Activated naive CD8-positive, alpha-beta T cell treated with anti-CD3 and anti-CD28 coated beads, Interleukin-2, amount 50 U/mL, for 16 hours (primary cell): ENCODE measurements at places on chromosomes 6 and 20.

DNA sequence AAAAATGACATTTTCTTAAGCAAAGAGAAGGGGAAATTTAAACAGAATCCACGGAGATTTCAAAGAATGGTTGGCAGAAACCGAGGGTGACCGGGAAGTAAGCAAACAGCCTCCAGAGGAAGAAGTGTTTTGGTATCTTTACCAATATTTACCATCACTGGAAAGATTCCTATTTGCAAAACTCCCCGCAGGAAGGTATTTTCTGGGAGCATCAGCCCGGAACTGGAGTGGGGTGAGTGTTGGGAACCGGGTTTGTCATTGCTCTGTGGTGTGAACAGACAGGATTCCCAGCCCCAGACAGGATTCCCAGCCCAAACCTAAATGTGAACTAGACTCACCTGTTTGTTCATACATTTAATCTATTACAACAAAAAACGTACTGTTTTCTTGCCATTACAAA, 19.2 kb upstream of the DACT2 start:
- no peak for DNase-seq

DNA sequence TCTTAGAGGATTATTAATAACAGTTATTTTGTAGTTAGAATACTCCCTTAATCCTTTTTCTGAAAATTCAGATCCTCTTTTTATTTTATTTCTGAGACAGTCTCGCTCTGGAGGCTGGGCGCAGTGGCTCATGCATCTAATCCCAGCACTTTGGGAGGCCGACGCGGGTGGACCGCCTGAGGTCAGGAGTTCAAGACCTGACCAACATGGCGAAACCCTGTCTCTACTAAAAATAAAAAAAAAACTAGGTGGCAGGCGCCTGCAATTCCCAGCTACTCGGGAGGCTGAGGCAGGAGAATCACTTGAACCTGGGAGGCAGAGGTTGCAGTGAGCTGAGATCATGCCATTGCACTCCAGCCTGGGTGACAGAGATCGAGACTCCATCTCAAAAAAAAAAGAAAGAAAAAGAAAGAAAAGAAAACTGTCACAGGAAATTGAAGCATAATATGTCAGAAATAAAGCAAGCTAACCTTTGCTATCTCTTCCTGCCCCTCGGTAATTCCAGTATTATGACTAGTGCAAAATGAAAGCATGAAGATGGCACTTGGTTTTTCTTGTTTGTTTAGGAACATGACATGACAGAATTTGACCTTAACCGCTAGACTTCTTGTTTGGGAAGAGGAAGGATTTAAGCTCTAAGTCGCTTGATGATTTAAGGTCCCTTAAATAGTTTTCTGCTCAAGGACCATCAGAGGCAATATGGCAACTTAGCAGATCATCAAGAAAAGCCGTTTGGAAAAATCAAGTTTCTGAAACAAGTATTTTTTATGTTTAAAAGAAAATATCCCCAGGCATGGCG, 1.8 kb upstream of the RBM39 start:
- DNase-seq: no peak

- DNase-seq: no peak
Measured at GRCh38 chr20:53574819-53575218, 18.8 kb downstream of the ZNF217 start.

GRCh38 chr6:49632727-49633126, 3.9 kb downstream of the RHAG start:
- no peak for DNase-seq

GRCh38 chr6:79453558-79454042, 83.6 kb downstream of the LCA5 start:
- no peak for DNase-seq

- no peak for DNase-seq
Measured at GRCh38 chr6:131382631-131383030, 190.4 kb upstream of the ARG1 start.

DNA sequence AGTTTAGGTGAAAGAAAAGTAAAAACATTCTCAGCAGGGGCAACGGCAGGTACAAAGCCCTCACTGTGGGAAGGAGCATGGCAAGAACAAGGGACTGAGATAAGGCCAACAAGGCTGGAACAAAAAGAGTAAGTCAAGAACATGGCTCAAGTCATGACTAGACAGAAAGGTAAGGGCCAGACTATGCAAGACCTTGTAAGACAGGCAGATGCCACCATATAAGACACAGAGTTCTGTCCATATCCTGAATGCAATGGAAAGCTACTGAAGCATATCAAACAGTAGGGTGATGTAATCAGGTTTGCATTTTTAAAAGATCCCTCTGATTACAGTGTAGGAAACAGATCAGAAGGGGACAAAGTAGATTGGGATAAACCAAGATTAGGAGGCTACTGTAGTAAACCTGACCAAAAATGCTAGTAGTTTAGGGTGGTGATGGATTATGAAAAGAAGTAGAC, 5.5 kb downstream of the REV3L start:
- DNase-seq: no peak

DNA sequence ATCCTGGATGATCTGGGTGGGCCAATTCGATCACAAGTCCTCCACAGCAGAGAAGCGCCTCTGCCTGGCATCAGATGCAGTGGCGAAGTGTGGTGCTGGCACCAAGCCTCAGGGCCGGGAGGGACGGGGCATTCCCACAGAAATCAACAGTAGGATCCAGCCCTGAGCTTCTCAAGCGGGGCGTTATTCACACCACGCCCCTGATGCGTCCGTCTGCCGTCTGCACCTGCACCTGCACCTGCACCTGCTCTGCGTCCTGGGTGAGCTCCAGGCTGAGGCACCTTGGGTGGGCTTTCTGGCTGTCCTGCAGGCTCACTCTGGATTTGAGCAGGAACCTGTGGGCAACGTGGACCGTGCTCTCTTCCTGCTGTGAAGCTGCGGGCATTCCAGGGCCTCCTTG, 13.8 kb upstream of the NTSR1 start:
- no peak for DNase-seq

- DNase-seq: no peak
Measured at GRCh38 chr20:41694796-41695195, 76.6 kb upstream of the CHD6 start.

DNA sequence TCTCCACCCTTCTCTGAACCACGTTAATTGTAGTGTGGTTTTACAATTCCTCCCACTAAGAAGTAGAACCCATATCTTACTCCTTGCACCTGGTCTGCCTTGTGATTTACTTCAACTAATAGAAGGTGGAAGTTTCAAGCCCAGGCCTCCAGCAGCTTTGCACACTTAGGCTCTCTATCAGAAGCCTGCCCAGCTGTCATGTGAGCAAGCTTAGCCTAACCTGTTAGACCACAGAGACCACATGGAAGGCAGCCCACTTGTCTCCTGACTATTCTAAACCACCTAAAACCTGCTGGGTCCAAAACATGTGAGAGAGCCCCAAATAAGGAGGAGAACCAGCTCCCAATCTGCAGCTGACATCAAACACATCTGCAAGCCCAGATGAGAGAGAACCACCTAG, 127.6 kb upstream of the BTBD3 start:
- DNase-seq: no peak

GRCh38 chr6:31622684-31623091, 2.2 kb downstream of the PRRC2A start:
- DNase-seq: no peak

DNA sequence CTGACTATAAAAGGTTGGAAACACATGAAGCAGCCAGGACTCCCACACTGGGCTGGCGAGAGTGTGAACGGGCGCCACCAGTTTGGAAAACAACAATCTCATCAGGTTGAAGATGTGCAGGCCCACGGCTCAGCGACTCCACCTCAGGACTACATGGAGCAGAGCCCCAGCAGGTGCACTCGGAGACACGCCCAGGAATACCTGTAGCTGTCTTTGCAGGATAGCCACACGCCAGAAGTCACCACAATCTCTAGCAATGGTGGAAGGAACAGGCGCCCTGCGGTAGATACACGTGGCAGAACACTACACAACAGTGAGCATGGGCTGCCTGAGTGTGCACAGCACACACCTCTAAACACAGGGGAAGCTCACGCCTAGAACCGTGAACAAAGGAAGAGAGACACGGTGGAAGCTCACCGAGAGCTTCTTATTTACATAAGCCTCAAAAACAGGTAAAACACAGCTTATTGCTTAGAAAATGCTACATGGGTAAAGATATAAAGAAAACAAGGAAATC, 28.7 kb upstream of the RPS6KA2 start:
- no peak for DNase-seq

DNA sequence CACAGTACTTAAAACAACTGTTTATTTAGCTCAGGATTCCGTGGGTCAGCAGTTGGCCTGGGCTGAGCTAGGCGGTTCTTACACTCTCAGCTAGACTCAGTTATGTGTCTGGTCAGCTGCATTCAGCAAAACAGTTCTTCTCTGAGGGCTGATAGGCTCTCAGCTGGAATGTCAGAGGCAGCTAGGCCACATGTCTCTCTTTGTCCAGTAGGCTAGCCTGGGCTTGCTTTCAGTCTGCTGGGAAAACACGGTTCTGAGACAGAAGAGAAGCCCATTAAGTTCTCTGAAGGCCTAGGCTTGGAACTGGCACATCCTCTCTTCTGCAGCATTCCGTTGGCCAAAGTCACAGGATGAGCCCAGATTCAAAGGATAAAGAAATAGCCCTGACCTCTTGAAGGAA, 65.6 kb downstream of the TULP4 start:
- no peak for DNase-seq

DNA sequence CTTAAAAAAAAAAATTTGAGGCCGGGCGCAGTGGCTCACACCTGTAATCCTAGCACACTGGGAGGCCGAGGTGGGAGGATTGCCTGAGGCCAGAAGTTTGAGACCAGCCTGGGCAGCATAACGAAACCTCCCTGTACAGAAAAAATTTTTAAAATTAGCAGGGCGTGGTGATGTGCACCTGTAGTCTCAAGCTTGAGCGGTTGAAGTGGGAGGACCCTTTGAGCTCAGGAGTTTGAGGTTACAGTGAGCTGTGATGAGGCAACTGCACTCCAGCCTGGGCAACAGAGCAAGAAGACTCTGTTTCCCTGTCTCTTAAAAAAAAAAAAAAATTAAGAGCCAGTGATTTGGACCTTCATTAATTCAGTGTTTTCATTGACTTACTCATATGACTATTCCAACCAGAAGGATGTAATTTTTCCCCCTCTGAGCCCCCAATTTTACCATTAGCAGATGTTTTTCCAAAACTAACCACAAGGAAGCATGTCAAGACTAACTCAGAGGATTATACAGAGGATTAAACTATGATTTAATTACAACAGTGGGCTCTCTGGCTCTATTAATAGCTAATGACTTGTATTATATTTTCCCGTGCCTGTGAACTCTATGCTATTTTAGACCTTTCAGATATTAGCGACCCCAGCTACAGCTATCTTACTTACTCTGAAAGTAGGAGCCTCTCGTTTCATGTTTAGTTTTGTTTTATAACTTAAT, 75.1 kb downstream of the ARID1B start:
- no peak for DNase-seq

DNA sequence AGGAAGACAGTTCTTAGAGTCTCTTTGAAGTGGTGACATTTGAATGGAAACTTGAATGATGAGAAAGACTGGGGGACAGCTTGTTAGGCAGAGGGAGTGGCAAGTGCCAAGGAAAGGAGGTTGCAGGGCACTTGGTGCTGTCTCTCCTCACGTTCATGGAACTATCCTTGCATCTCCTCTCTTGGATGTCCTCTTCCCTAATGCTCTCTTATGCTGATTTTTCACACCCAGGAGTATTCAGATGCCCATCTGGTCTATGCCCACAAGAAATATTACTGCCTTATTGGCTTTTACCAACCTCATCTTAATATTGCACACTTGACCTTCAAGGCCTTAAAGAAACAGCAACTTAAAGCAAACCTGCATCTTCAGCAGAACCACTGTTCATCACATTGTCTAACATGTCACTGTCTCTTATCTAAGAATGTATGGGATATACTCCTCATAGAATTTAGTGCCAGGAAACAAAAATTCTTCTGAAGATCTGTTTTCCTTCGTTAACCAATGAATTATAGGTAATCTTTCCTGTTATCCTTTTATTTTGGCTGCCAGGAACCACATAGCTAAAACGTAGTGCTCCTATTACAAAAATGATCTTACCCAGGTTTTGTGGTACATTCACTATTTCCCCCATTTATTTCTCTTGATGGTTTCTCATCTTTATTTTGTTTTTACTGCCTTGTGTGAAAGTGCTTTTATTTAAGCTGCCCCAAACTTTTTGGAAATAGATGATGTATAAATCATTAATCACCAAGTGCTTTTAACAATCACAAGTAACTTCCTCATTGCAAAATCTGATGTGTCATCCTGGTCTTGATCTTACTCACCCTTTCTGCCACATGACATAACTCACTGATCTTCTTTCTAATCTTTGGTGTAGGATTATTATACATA, 12.8 kb downstream of the RGS17 start:
- DNase-seq: no peak

DNA sequence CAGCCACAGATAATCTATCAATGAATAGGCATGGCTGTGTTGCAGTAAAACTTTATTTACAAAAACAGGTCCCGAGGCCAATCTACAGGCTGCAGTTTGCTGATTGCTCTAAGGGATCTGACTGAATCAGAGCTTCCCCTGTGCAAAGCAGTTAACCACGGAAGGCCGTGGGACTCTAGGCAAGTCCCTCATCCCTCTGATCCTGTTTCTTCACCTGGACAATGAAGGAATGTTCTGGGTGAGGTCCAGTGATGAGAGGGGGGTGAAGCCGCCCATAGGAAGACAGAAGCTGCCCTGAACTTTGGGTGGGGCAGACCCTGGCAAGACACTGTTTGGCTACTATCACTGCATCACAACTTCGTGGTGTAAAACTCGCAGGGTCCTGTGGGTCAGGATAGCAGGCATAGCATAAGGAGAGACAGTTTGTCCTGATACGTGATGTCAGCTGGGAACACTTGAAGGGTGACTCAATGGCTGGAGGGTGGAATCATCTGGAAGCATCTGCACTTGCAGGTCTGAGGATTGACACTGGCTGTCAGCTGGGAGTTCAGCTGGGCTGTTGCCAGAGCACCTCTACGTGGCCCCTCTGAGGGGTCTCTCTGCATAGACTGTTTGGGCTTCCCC, 33.3 kb upstream of the TGM2 start:
- no peak for DNase-seq

DNA sequence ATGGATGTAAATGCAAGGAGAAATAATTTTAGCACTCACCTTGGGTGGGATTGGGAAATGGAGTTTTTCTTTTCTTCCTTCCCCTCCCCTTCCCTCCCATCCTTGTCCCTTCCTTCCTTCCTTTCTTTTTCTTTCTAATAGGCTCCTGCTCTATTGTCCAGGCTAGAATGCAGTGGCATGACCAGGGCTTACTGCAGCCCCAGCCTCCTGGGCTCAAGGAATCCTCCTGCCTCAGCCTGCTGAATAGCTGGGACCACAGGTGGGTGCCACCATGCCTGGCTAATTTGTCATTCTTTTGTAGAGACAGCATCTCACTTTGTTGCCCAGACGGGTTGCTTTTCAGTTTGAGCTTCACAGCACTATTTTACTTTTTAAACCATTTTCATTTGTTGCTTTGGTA, 21.5 kb upstream of the ATRN start:
- DNase-seq: no peak

GRCh38 chr6:27168108-27168507, 79.4 kb upstream of the PRSS16 start:
- no peak for DNase-seq

- no peak for DNase-seq
Measured at GRCh38 chr20:56427797-56428196, 15.7 kb downstream of the CASS4 start.
